Peyer's patch (tissue), 4 donors: ENCODE measurements at places on chromosomes 2 and 18. TPM values are rescaled to one million over a fixed set of nuclear protein-coding genes. Genes with fewer than 3 reads are reported as not detected.

GRCh38 chr18:36464126-36464651, 166.7 kb downstream of the FHOD3 start:
- H3K36me3 ChIP-seq, result no peaks in the 10 kb centered on the region
- no peaks in the 10 kb centered on the region for H3K4me1 ChIP-seq
- H3K4me3 ChIP-seq, result no peak overlapping the region
- DNase-seq, result no peak
- no peaks in the 10 kb centered on the region for H3K27me3 ChIP-seq

- no peaks in the 10 kb centered on the region for H3K27me3 ChIP-seq
- H3K27ac ChIP-seq, result no peak overlapping the region
- no peaks in the 10 kb centered on the region for H3K36me3 ChIP-seq
- no peaks in the 10 kb centered on the region for H3K4me1 ChIP-seq
- H3K4me3 ChIP-seq, result no peak overlapping the region
- DNase-seq, result no peak
Observed at GRCh38 chr2:212959471-212960117, 191.8 kb downstream of the IKZF2 start.

DNA sequence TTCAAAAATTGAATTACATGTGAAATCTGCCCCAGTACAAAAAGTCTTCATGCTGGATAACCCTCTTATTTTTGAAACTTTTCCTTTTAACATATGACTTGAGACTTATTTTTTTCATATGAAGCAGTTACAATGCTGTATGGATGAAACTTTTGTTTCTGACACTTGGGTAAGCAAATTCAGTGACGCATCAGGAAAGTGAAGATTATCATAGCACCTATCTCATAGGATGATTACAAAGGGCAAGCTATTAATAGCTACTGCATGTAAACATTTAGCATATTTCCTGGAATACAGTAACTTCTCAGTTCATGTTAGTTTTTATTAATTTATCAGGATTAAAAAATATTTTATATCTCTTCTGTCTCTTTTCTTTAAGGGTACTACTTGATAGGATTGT, 1109.2 kb downstream of the LRP1B start:
- no peaks in the 10 kb centered on the region for H3K36me3 ChIP-seq
- no peaks in the 10 kb centered on the region for H3K27me3 ChIP-seq
- no peak overlapping the region for H3K4me3 ChIP-seq
- H3K27ac ChIP-seq, result no peak overlapping the region
- no peak for DNase-seq

DNA sequence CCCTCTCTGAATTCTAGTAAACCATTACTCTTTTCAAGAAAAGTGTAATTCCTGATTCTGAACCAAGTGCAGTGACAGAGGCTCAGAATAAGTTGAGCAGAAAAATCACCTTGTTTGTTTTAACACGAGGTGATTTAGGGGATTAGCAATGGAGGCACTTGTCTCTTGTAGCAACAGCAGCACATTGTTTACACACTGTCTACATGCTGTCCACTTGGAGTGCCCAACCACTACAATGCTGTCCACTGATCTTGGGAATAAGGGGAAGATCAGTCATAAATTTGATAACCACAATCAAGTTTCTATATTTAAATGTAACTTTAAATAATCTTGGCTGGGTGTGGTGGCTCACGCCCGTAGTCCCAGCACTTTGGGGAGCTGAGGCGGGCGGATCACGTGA, 13.9 kb upstream of the RMND5A start:
- H3K27ac ChIP-seq, result no peak overlapping the region
- no peak overlapping the region for H3K4me3 ChIP-seq
- no peak for DNase-seq
- H3K36me3 ChIP-seq, result no peaks in the 10 kb centered on the region
- no peaks in the 10 kb centered on the region for H3K27me3 ChIP-seq
- no peaks in the 10 kb centered on the region for H3K4me1 ChIP-seq

DNA sequence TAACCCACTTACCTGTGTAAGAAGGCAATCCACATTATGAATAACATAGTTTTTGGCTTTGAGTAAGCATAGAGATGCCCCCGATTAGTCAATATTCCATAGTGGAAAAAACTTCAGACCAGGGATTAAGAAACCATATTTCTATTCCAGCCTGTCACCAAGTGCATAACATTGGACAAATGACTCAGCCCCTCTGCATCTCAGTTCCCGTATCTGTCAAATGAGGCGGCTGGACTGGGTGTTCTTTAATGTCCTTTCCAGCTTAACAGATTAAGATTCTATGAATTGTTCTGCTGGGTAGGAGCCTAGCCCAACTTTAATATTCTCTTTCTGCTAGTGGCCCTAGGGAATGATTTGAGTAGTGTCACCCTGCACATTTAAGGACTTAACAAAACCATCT, 11.8 kb upstream of the FTCDNL1 start:
- H3K36me3 ChIP-seq, result no peaks in the 10 kb centered on the region
- H3K4me3 ChIP-seq, result no peak overlapping the region
- H3K27me3 ChIP-seq, result no peaks in the 10 kb centered on the region
- DNase-seq, result no peak
- no peak overlapping the region for H3K27ac ChIP-seq

GRCh38 chr2:7826656-7827055, 855.2 kb upstream of the ID2 start:
- H3K27ac ChIP-seq, result no peak overlapping the region
- DNase-seq, result no peak
- H3K36me3 ChIP-seq, result no peaks in the 10 kb centered on the region
- no peaks in the 10 kb centered on the region for H3K4me1 ChIP-seq
- H3K27me3 ChIP-seq, result no peaks in the 10 kb centered on the region

DNA sequence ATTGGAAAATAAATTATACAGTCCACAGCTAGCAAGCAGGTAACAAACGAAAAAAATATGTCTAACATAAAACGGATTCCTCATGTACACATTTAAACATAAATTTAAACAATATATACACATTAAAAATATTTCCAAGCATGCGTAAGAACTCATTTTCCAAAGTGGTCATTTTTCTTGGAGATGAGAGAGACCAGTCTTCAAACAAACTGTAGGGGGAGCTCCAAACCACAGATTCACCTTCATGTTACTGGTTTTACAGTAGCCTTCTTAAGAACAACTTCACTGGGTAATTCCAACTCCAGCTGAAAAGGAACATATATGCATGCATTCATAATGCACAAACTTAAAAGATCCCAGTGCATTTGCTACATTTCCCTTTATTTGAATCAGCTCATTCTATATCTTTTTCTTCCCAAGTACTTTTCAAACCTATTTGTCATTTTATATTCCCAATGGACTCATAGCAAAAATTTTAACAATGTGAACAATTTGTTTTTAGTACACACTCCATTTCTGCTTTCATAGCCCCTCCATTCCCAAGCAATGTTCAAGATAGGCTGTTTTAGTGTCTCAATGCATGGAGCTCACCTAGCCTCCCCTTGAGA, 4.7 kb upstream of the STAMBP start:
- no peaks in the 10 kb centered on the region for H3K27me3 ChIP-seq
- no peaks in the 10 kb centered on the region for H3K4me1 ChIP-seq

- no peak overlapping the region for H3K4me3 ChIP-seq
- H3K36me3 ChIP-seq, result no peaks in the 10 kb centered on the region
- no peaks in the 10 kb centered on the region for H3K4me1 ChIP-seq
Observed at GRCh38 chr2:16320716-16321115, 344.9 kb downstream of the CYRIA start.

DNA sequence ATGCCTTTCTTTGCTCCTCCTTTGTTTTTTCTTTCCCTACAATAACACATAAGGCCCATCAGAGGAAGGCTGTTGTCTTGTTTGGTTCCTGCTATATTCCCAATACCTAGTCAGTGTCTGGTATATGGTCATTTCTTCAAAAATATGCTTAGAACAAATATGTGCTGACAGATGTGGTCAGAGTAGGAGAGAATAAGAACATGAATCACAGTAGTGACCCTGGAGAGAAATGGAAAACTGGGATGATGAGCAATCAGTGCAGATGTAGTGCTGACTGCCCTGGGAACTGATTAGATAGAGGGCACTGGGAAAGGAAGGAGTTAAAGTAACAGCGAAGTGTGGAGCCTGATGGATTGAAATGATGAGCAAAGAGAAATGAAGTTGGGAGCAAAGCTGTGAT, 189.4 kb upstream of the LHCGR start:
- no peaks in the 10 kb centered on the region for H3K36me3 ChIP-seq
- DNase-seq, result no peak
- no peak overlapping the region for H3K27ac ChIP-seq

GRCh38 chr2:3442185-3442584, 62.7 kb downstream of the TRAPPC12 start:
- H3K27me3 ChIP-seq, result no peaks in the 10 kb centered on the region
- no peak overlapping the region for H3K4me3 ChIP-seq
- no peak for DNase-seq
- no peak overlapping the region for H3K27ac ChIP-seq
- H3K4me1 ChIP-seq, result no peaks in the 10 kb centered on the region

- DNase-seq, result no peak
- no peak overlapping the region for H3K27ac ChIP-seq
- no peak overlapping the region for H3K4me3 ChIP-seq
- H3K4me1 ChIP-seq, result no peaks in the 10 kb centered on the region
Observed at GRCh38 chr18:44747157-44747556, 66.5 kb downstream of the SETBP1 start.

DNA sequence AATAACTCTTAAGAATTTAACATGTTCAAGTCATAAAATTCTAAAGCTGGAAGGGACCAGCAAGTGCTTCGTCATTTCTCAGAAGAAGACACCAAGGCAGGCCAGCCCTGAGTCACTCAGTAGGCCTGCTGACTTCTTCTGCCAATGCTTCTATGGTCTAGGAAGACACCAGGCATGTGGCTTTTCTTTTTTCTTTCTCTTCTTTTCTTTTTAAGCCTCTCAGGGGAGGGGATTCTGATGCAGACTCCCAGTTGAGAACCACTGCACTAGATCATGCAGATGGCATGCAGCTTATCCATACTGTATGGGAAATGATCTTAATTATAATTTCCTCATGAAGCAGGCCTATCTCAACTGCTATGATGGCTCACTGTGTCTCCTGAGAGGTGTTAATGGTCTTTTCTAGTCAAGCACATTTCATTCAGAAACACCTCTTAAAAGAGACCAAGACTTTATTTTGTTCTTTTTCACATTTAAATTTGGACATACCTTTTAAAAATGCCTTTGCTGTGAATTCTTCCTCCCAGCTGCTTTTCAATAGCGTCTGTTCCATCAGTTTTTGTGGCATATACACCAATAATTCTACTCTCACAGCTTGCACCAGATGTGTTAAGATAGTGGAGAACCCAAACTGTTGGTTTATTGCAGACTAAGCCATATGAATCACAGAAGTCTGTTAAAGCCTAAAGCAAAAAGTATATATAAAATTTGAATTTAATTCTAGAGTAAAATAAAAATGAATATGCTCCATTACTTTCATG, 11.3 kb downstream of the KCTD18 start:
- no peak for DNase-seq
- no peak overlapping the region for H3K4me3 ChIP-seq
- no peaks in the 10 kb centered on the region for H3K27me3 ChIP-seq
- H3K27ac ChIP-seq, result no peak overlapping the region
- no peaks in the 10 kb centered on the region for H3K4me1 ChIP-seq

DNA sequence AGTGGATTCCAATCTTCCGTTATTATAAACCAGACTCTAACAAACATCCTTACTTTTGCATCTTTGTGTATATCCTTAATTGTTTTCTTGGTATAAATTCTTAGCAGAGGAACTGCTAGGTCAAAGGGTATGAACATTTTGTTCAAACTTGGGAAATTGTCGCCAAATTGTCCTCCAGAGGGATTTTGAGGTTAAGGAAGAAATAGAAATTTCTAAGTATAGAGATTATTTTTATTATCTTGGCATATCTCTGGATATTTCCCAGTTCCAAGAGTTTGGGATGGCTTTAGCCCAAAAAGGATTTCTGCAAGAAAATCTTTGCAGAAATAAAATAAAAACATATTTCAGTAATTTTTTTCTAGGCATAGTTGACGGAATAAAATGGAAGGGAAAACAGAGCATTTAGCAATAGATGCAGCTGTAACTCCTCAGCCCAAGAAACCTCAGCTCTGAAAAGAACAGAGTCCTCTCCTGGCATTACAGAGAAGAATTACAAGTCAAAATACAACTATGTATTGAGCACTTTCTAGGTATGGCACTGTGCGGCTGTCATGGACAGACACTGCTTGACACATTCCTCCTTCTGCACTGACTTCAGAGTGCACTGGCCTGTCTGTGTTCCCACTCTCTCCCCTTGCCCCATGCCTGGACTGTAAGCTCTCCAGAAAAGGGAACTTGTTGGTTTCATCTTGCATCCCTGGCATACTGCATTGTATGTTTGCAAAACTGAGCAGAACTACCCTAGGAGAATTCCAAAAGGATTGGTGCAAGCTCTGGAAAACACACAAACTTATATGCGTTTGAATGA, 117.3 kb upstream of the STON1 start:
- H3K4me3 ChIP-seq, result no peak overlapping the region
- H3K4me1 ChIP-seq, result peaks cover 26% of the 10 kb centered on the region
- no peaks in the 10 kb centered on the region for H3K36me3 ChIP-seq
- no peaks in the 10 kb centered on the region for H3K27me3 ChIP-seq

DNA sequence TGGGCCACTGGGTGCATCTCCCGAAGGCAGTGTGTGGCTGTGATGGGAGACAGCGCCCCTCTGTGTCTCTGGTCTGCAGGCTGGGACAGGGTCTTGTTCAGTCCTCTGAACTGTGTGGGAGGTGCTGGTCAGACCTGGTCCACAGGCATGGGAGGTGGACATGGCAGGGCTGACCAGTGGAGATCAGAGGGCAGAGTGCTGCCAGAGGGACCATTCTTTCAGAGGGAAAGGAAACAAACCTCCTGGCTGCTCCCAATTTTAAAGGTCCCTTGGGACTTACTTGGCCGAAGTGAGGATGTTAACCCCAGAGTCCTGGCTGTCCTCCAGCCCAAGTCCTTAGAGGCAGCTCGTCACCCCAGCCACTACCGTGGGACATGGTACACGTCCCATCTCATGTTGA, 4.0 kb downstream of the CAPN13 start:
- no peaks in the 10 kb centered on the region for H3K36me3 ChIP-seq
- no peaks in the 10 kb centered on the region for H3K27me3 ChIP-seq
- H3K4me1 ChIP-seq, result no peaks in the 10 kb centered on the region
- H3K4me3 ChIP-seq, result no peak overlapping the region
- no peak for DNase-seq

DNA sequence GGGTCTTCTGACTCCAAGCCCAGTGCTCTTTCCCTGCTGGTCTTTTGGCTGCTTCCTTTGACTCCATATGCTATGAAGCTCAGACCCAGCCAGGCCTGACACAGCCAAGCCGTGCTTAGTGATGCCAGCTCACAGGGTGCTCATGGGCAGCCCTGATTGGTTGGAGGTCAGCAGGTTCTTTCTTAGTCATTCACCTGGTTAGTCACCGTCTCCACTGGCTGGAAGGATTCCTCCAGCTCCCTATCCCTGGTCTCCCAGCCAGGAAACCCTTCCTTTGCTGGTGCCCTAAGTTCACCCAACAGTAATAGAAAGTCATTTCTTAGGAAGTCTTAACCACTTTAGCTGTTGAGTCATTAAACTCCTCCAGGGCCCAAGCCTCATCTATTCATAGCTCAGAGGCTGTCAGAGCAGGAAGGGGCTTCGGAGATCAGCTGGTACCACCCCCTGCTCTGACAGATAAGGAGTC, 3.9 kb downstream of the KCNK3 start:
- no peaks in the 10 kb centered on the region for H3K27me3 ChIP-seq
- no peak overlapping the region for H3K4me3 ChIP-seq
- no peak for DNase-seq
- H3K27ac ChIP-seq, result no peak overlapping the region

Gene IL1F10
- not detected for total RNA-seq

Gene SLC11A1
- total RNA-seq, result 2.8 TPM

Gene HOXD8
- 9.1 TPM for total RNA-seq

Gene POLR1A
- total RNA-seq, result 13.8 TPM
